ENCODE measurements at places on chromosomes 7 and 10. TPM values are rescaled to one million over a fixed set of nuclear protein-coding genes. Genes with fewer than 3 reads are reported as not detected.

Gene CHST15
- 7.7 TPM for total RNA-seq

Gene BAG3
- 143 TPM for total RNA-seq

Gene CLDN3
- total RNA-seq = 2.9 TPM

Gene NPFFR1
- total RNA-seq = not detected

Gene LBX1
- not detected for total RNA-seq

Gene RPEL1
- total RNA-seq = not detected

Gene HELLS
- total RNA-seq = 32.6 TPM

Gene ICA1
- 0.85 TPM for total RNA-seq

Gene FAM131B
- 0.50 TPM for total RNA-seq

Gene MMP21
- total RNA-seq = not detected
